Astrocyte of the hippocampus (primary cell): ENCODE measurements at places on chromosomes 1 and 21.

- DNase-seq = no peak
Observed at GRCh38 chr1:182303778-182304177, 87.8 kb downstream of the GLUL start.

DNA sequence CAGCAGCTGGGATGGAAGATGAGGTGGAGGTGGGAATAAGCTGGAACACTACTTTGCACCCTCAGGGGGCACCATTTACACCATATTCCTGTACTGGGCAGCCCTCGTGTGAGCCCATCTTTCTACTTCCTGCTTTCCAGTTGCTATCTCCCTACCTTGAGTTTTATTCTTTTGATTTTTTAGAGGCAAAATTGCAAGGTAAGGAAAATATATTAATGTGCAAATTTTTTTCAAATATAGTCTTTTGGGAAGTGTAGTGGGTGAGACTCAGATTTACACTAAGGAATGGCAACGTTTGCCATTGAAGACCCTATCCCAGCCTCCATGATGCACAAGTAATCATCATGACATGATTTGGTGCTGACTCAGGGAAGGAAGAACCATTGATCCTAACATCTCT lies 31.1 kb upstream of the DUSP23 start:
- no peak for DNase-seq

GRCh38 chr1:44119525-44119924 lies 904 bp downstream of the KLF17 start:
- DNase-seq = no peak

GRCh38 chr1:65238010-65238409 lies 71.3 kb upstream of the DNAJC6 start:
- no peak for DNase-seq

GRCh38 chr21:32565856-32566465 lies 19.4 kb downstream of the TCP10L start:
- peak; percentile 37 for DNase-seq

DNA sequence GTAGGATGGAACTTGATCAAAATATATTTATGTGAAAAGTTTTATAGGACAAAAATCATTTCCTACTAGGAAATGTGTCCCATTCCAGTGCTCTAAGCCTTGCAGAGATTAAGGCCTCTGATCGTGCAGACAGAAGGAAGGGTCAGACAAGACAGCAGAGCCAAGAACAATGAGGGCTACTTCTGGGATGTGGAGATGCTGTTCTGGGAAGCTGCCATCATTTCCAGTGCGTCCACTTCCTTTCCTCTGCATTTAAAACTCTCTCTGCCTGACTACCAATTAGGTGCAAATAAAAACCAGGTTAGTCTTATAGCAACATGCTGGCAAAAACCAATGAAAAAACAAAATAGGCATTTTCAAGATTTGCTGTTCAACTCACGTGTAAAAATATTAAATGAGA lies 36.1 kb downstream of the BEND5 start:
- DNase-seq = no peak

DNA sequence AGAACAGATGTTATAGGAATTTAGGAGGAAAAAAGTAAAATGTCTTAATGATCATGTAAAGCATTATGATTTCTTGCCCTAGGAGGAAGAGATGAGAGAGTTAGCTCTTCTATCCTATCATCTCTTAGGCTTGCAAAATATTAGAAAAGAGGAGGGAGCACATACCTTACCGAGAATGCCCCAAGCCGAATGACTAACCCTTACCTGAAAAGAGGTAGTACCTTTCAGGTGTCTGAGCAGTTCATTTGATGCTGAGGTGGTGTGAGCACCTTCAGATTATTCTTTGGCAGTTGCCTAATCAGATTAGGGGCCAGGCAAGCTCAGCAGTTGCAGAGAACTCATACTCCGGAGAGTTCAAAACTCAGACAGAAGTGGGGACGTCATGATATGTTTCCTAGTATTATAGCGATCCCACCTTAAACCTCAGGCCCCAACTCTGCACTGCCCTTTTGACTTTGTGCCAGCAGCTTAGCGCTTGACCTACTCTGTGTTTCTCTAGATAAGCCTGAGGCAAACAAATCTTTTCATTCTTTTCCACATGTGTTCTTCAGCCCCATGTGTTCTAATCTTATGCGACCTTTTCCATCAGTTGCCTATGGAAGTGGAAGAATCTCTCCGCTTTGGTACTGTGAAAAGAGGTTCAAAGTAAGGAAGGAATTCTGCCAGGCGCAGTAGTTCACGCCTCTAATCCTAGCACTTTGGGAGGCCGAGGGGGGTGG lies 52.5 kb downstream of the ATP2B4 start:
- DNase-seq = no peak

DNA sequence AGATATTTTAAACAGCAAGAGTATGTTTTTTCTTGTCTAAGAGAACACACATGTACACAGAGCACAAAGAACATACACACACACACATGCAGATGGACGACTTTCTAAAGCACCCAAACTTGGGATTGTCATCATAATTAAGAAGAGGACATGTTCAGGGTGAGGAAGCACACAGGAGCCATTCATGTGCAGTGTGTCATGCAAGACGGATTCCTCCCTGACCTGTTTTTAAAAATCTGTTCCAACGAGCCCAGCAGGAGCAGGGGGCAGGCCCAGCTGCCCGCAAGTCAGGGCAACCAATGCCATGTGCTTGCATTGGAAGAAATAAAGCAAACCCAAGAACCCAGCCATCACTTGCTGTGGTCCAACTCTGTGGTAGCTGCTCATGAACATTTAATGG lies 167.3 kb upstream of the ZNF644 start:
- DNase-seq = no peak

- DNase-seq = no peak
Observed at GRCh38 chr1:182910143-182910542, 42.8 kb downstream of the SHCBP1L start.

DNA sequence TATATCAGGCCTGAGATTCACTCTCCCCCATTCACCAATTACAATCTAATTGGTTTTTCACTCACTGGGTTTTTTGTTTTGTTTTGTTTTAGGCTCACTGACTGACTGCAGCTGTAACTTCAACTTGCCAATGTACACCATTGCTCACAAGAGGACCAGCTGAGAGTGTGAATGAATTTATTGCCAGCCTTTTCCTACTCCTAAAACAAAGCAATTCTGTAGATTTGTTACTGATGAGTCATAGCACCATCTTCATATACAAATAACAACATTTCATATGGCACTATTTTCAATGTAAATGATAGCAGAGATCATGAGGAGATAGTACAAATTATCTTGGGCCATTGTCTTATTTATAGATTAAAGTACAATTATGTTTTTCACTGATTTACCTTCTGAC lies 76.0 kb upstream of the DPYD start:
- no peak for DNase-seq

DNA sequence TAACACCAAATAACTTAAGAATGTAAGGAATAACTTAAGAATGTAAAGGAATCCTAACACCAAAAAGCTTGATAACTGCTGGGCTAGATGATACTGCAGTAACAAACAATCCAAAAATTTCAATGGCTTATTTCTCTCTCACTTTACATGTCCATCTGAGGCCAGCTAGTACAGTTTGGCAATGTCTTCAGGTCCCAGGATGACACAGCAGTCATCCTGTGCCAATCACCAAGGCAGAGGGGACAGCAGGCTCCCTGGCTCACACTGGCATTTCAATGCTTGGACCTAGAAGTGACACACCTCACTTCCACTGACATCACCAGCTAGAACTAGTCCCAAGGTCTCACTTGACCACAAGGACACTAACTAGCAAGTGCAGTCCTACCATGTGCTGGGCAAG lies 15.3 kb downstream of the DNAJC11 start:
- no peak for DNase-seq

- DNase-seq = peak; percentile 20
Observed at GRCh38 chr1:164564378-164564777, 5.4 kb downstream of the PBX1 start.

DNA sequence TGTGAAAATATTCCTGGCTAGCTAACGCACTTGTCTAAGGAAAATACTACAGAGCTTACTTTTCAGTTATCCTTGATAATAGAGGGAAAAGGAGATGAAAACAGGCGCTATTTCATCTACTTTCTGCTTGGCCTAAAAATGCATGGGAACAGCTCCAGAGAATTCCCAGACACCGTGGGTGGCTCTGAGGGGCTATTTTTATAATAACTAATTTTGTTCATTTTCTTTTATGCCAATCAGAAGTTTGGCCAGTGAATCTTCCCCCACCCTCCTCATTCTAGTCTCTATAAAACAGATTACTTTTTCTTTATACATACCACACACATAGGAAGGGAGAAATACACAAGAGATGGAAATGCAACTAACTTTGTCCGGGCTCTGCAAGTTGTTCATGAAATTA lies 322.9 kb downstream of the SETD4 start:
- no peak for DNase-seq

DNA sequence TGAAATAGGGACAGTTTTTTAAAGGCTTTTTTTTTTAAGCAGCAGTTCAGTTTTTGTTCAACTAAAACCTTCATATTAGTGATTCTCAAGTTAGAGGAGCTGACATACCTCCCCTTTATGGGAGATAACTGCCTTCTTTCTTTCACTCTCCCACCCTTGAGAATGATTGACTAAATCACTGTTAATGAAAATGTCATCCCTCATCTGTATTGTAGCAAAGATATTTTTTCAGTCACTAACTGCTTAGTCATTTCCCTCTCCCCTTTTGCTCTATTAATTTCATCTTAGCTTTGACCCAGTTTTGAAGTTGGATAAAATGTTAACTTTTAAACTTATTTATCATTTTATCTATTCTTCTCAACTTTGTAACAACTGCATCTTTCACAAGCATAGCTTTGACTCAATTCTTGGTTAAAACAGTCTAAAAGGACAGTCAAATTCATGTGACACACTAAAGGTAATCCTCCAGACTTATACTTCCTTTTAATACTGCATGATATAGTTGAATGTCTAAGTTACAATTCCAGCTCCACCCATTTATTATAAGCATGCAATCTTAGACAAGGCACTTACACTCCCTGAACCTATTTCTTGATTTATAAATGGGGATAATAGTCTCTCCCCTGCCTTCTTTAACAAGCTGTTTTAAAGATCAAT lies 17.1 kb downstream of the CAPZA1 start:
- peak; percentile 4 for DNase-seq

GRCh38 chr21:42238185-42238934 lies 19.4 kb downstream of the ABCG1 start:
- DNase-seq = no peak

GRCh38 chr1:54285815-54286345 lies 85.9 kb downstream of the MRPL37 start:
- DNase-seq = no peak
